ENCODE measurements at places on chromosomes 13 and 19.

GRCh38 chr13:98751861-98752466 is 508 bp downstream of the SLC15A1 start:
- DNase-seq = no peak

GRCh38 chr19:1567116-1567847 is 843 bp downstream of the MEX3D start:
- no peak for DNase-seq

DNA sequence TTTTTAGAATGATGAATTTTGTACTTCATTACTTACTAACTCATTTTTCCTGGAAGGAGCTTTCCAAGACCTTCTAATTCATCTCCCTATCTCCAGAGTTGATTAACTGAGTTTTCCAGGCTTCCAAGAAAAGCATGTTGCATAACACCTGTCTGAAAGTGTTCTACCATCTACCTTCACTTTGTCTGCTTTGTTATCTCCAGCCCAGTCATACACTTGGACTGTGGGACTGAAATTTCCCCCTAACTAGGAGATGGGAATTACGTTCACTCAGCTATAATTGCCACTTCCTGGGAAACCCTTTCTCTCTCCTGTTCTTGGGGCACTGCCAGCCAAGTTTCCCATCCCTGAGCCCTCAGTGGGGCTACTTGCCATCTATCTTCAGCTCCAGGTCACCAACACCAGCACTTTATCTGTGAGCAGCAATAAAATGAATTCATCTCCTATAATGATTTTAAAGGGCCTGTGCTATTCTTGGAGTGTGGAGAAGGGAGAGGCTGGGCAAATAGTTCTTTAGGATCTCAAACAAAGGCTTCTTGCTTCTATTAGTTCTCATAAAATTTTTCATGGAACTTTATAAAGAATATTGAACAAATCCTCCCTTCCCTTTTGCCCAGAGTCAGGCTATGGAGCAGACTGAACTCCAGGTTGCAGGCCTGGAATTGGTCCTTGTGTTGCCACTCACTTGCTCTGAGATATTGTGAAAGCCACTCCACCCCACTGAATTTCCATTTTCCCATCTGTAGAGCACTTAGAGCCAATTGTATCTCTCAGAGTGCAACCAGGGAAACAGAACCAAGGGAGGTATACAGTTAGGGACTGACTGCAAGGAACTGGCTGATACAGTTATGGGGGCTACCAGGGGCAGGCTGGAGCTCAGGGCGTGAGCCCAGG is 17.8 kb upstream of the ATP12A start:
- no peak for DNase-seq

DNA sequence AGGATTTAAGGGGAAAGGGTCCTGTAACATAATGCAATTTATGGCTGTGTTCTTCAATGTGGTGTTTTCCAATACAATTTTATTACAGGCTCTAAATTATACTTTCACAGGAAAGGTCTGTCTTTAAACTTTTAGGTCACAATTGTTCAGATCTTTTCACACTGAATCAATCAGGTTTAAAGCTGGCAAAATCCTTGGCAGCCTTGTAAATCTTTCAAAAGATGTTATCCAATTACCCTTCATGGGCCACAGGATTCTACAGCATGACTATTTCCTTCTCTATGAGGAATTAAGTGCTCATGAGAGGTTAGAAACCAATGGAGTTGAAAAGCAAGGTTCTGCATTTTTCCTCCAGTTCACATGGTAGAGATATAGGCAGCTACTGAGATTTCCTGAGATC is 211.5 kb upstream of the MIR17HG start:
- DNase-seq = no peak

DNA sequence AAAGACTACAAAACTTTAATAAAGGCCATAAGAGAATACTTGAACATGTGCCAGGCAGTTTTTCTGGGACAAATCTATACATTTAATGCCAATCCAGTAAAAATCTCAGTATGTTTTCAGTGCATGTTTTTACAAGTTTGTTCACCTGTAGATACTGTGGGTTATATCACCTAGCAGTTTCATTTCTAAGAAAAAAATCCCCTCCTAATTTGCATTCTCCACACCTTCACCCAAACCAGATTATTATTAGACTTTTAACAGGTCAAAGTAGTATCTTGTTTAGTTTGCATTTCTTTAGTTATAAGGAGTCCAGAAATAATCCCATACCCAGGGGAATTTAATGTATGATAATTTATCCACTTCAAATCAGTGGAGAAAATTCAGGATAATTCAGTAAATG is 17.0 kb upstream of the LPAR6 start:
- DNase-seq = no peak
